Sciatic nerve (tissue), 2 donors: ENCODE measurements at places on chromosomes 6 and 20. TPM values are rescaled to one million over a fixed set of nuclear protein-coding genes. Genes with fewer than 3 reads are reported as not detected.

- no peak for DNase-seq
These were observed 68.4 kb upstream of the NOX3 start for GRCh38 chr6:155523821-155524651.

DNA sequence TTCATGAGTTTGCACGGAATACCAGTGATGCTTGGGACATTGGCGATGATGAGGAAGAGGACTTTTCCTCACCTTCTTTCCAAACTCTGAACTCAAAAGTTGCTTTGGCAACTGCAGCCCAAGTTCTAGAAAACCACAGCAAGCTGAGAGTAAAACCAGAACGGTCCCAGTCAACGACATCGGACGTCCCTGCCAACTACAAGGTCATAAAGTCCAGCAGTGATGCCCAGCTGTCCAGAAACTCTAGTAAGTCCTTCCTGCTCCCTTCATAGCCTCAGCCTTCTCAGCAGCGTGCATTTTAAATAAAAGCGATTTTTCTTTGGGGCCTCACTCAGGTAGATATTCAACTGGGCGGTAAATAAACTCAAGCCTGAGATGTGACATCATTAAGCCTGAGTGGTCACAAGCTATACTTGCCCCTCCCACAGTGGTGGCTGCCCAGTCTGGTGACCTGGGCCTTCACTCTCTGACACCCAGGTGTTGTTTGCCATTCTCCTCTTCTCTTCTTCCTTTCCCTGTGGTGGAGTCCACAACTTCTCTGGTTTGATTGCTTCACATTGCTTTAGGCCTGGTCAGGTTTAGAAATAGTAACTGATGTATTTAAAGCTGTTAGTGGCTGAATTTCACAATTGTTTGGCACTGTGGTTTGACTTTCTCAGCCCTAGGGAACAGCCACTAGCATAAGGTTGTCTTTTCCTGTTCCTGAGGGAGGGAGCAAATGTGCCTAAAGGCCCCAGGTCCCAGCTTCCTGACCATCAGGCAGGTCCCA is 21.6 kb upstream of the TMEM217 start:
- no peak for DNase-seq

GRCh38 chr20:16393297-16393696 is 180.0 kb downstream of the KIF16B start:
- no peak for DNase-seq

GRCh38 chr6:19603721-19604120 is 233.4 kb upstream of the ID4 start:
- no peak for DNase-seq

DNA sequence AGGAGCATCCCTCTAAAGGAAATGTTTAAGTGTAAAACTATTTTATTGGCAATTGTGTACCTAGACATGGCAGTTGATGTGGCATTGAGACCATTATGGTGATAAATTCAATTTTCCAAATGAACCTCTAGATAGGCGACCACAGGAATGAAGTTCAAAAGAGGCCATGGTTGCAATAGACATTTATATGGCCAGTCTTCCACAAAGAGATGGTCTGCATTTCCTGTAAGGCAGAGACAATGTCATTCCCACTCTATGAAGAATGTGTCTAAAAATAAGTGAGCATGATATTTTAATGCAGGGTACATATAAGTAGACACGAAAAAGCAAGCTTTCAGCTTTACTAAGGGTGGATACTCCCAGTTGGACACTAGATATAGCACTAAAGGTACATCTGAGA is 40.9 kb downstream of the THEMIS start:
- no peak for DNase-seq

- no peak for DNase-seq
These were observed 22.2 kb downstream of the RREB1 start for GRCh38 chr6:7129784-7130569.

DNA sequence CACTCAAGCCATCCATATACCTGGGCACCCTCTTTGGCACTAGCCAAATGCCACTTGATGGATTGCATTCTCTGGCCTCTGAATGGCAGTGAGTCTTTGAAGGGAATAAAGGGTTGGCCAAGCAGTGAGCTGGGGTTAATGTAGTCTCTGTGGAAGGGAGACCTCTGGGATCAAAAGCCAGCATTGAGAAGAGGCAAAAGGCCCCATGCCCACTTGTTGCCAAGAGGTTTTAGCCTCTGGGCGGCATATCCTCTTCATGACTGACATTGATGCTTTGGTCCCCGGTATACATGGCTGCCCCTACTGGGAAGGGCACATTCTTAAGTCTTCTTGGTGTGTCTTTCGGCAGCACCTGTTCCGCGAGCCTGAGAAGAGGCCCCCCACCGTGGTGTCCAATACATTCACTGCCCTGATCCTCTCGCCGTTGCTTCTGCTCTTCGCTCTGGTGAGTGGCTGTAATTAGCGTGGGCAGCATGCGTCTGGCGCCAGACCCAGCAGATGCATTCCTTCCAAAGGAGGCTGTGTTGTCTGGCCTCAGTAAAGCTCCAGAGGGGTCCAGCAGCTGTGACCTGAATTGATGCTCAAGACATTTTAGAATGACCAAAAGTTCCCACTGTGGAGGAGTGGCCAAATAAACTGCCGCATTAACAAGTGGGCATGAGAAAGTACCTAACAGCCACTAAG is 29.5 kb downstream of the GHRH start:
- DNase-seq: no peak

- DNase-seq: no peak
These were observed 622 bp downstream of the GPANK1 start for GRCh38 chr6:31663961-31664789.

DNA sequence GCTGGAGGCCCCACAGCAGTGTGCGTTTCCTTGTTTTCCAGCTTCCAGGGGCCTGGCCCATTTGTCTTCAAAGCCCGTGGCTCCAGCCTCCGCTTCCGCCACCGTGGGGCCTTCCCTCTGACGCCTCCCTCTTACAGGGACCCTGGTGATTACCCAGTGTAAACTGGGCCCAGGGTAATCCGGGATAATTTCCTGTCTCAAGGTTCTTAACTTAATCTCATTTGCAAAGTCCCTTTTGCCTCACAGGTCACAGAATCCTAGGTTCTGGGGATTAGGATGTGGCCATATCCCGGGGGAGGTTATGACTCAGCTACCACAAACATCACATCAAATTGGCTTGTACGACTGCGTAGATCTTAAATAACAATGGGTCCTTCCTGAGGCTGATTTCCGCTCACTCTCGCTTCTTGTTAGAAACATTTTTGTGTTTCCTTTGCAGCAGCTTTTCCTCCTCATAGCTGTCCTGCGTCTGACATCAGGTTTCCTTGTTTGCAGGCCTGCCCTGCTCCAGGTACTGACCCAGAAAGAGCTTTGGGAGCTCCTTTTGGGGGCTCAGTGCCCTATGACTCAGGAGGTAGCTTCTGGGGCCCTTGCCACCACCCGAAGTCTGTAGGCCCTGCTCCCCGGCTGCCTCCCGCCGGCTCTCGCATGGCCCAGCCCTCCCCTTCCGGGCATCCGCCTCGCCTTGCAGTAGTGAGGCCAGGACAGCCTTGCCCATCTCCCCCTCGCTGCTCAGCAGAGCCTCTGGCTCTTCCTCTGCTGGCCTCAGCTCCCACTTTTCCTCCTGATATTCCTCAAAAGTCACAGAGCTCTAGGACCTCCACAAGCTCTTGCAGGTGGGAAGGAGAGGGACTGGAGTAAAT is 100.5 kb downstream of the ERMARD start:
- DNase-seq: peak; percentile 41

DNA sequence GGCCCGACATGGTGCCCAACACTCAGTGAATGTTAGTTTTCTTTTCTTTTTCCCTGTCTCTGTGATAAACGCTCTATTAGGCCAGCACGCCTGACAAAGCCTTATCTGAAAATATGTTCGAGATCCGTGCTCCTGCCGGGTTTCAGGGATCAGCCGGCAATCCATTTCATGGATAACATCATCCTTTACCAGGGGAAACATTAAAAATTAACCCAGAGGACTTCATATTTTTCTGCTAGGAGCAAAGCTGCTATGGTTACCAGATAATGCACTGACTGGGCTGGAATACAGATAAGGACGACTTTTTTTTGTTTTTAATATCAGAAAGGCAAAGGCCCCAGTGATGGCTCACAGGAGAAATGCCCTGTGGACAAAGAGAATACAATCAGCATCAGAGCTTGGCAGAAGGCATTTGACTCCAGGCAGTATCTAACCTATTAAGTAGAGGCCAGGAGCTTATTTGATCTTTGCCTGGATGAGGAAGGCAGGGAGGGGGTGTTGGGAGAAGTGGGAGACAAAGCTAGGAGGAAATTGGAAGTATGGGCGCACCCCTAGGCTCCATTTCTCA is 482.0 kb upstream of the CHD6 start:
- no peak for DNase-seq

- no peak for DNase-seq
These were observed 56.1 kb downstream of the PHACTR3 start for GRCh38 chr20:59660471-59660870.

GRCh38 chr6:65149841-65150240 is 557.2 kb downstream of the EYS start:
- DNase-seq: no peak

DNA sequence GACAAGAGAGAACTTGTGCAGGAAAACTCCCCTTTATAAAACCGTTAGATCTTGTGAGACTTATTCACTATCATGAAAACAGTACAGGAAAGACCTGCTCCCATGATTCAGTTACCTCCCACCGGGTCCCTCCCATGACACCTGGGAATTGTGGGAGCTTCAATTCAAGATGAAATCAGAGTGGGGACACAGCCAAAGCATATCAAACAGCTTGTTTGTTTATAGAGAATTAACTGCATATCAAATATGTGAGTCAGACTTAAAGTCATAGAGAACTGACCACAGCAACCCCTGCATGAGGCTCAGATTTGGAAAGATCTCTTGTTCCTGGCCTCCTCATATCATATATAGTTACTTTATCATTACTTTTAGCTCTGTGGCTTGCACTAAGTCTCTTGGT is 29.1 kb upstream of the HDAC2 start:
- DNase-seq: no peak

GRCh38 chr6:151585741-151586140 is 91.9 kb downstream of the CCDC170 start:
- DNase-seq: no peak

- DNase-seq: peak; percentile 70
These were observed 659 bp downstream of the CEP85L start for GRCh38 chr6:118650582-118651281.

GRCh38 chr20:57596998-57597939 is 23.0 kb downstream of the ZBP1 start:
- peak; percentile 86 for DNase-seq

DNA sequence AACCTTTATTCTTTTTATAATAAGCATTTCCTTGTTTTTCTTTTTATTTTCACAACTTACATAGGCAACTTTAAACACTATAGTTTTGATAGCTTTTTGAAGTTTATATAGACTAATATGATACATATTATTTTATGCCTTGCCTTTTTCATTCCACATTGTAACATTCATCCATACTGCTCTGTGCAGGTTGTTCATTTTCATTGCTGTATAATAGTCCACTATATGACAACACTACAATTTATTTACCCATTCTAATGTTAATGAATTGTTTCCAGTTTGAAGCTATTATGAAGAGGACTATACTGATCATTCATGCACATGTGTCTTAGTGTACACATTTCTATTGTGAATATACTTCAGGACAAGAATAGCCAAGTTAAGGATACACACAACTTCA is 49.1 kb downstream of the WASF1 start:
- no peak for DNase-seq

- no peak for DNase-seq
These were observed 32.4 kb upstream of the TPBG start for GRCh38 chr6:82331031-82331773.

DNA sequence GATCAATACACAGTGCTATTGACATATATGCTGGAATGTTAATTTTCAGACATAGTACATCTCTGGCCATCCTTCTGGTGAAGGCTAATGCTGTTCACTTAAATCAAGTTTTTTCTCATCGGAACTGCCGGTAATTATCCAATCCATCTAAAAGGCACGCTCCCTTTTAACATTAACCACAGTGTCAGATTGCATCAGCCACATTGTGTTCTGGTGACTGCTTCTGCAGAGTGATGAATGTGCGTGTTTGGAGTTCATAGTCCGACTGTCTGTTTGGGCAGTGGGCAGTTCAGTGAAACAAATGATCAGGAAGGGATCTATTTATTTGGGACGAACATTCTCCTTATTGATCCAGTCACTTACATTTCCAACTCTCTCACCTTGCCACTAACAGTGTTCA is 49.5 kb downstream of the SOBP start:
- no peak for DNase-seq

DNA sequence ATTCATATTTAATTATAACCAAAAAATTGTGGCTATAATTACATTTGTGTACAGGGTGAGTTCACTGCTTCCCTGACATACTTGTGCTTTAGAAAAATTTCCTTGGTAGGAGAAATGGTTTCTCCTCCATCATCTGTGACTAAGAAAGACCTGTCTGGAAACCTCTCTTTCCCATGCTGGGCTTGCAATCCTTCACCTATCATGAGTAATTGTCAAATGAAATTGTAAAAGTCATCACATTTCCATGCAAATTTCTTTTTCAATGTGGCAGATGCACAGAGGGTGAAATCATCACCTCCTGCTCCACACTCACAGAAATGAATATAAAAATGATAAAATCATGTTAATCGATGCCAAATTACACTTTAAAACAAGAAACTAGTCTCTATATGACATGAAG is 1.5 kb upstream of the SIRPB1 start:
- no peak for DNase-seq

DNA sequence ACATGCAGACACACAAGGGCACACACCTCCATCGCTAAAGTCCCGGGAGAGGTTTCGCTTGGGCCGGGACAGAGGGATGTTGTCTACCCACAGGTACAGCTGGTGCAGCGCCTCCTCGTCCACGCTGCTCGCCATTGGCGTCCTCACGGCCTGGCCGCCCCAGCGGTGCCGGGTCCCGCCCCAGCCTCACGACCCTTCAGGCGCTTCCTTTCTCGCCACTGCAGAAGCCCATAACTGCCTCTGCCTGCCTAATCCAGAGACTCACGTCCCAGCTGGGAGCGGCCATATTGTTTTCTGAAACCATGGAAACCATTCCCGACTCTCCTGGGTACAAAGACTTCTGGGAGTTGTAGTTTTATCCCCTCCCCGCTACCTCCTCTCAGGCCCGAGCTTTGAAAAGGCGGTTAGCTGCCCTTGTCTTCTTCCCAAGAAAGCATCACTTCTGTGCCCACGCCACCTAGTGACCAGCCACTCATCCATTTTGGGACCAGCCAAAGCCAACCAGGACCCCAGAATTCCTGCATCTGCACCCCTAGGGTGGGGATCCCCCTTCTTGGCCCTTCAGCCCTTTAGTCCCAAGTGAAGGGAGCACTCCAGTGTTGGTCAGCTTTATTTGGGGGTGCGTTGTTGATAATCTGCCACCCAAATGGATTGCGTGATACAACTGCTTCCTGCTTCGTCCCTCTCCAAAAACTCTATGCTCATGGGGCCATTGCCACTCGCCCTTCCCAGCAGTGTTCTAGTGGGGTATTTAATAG is at the start of gene SPEF1:
TSS of gene SPEF1 (minus strand) at position 296 of the 758 bp plus-strand sequence. CDS start at position 135, 161 bp downstream.
- DNase-seq: peak; percentile 87

The CST2 gene
- total RNA-seq: not detected

The PAK5 gene
- total RNA-seq: 0.18 TPM

The IP6K3 gene
- total RNA-seq: 0.31 TPM

The RNGTT gene
- 13.2 TPM for total RNA-seq

The FRS3 gene
- 6.5 TPM for total RNA-seq

The ASIP gene
- 3.0 TPM for total RNA-seq

The CLVS2 gene
- total RNA-seq: 0.04 TPM

The MUC21 gene
- 0.18 TPM for total RNA-seq

The ZSCAN23 gene
- total RNA-seq: 6.5 TPM

The COX4I2 gene
- total RNA-seq: 8.3 TPM
